GM23248 (cell line): ENCODE measurements at places on chromosomes 7 and 10. TPM values are rescaled to one million over a fixed set of nuclear protein-coding genes. Genes with fewer than 3 reads are reported as not detected.

The MPP7 gene
- total RNA-seq = 0.65 TPM in 1 of 2 replicates, not detected in the other

The CHAT gene
- not detected in 2 replicates for total RNA-seq

The DNAJC2 gene
- 17.8 and 19.3 TPM in 2 replicates for total RNA-seq

The TSPAN12 gene
- under 0.01 and 2.0 TPM in 2 replicates for total RNA-seq
